ENCODE measurements at places on chromosomes 16 and 17. TPM values are rescaled to one million over a fixed set of nuclear protein-coding genes. Genes with fewer than 3 reads are reported as not detected.

GFAP gene
- total RNA-seq, result 0.11 TPM

PRR35 gene
- 0.39 TPM for total RNA-seq

CORO7 gene
- 11.8 TPM for total RNA-seq

GRIN2A gene
- total RNA-seq, result not detected

LGALS9 gene
- 2.7 TPM for total RNA-seq

KRTAP9-2 gene
- not detected for total RNA-seq

MT3 gene
- not detected for total RNA-seq
